ENCODE measurements at places on chromosomes 5 and 9. TPM values are rescaled to one million over a fixed set of nuclear protein-coding genes. Genes with fewer than 3 reads are reported as not detected.

GRCh38 chr5:132110195-132110594 is 36.6 kb downstream of the CSF2 start:
- no peak for DNase-seq

DNA sequence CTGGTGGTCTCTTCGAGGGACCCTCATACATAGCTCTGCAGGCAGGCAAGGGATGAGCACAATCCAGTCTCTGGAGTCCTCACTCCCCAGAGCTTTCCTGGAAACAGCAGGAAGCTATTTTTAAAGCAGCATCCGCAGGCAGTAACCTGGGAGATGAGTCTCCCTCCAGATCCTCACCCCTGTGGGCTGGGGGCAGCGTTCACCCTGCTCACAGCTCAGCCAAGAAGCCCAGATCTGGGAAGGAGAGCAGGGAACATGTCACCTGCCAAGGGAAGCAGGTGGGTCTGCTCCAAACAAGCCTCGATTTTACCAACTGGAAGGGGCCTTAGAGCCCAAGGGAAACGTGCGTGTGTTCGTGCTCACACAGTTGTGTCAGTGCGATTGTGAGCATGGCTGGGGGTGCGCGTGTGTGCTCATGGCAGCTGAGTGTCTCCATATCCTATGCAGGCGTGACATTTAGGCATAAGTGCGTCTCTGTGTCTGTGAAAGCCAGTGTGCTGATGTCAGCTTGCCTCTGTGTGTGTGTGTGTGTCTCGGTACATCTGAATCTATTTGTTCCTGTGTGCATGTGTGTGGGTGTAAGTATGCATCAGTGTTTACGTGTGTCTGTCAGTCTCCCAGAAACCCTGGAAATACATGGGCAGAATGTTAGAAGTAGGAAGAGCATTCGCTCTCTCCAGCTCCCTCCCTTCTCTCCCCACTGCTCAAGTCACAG is 40.6 kb upstream of the CPLX2 start:
- DNase-seq = no peak

DNA sequence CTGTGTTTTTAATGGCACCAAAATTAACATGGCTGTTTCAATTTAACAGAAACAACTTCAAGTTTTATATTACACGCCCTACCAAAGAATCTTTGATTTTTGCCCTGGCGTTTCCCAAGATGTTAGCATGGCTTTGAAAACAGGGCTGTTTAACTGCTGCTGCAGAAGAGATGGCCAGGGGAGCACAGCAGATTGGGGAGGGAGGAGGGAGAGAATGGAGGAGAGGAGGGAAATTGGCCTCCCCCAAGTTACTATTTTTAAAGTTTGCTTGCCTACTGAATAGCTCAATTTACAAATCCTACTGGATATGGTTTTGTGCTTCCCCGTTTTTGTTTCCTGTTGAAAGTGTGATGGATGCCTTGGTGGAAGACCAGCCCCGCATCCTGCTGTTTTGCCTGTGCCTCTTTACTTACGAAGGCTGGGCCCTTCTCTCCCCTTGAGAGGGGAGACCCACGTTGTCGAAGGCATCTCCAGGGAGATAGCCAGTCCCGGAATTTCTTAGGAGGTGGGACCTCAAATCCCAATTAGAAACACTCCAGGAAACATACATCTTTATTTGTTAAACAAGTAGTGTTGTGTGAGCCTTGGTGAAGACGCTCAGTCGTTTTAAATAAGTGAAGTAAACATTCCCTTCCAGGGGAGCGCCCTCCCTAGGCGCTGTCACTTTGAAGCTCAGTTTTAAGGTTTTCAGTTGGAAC is 98.6 kb downstream of the AOPEP start:
- no peak for DNase-seq

DNA sequence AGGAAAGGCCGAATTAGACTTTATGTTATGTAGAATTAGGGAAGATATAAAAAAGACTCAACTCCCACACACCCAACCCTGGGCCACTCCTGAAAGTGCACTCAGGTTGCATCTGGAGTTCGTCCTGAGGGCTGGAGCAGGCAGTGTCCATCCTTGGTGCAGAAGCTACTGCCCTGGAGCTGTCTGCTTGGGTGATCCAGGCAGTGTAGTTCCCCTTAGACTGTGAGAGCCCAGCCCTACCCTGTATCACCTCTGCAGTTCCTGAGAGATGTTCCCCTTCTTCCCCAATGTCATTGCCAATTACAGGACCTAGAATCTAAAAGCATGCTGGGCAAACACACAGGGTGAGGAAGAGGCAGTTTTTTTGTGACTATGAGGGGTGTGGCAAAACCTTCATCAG is 368.3 kb upstream of the ST8SIA4 start:
- no peak for DNase-seq

GRCh38 chr9:4964540-4964939 is 20.5 kb upstream of the JAK2 start:
- no peak for DNase-seq

- no peak for DNase-seq
These were observed 119.4 kb downstream of the PDE8B start for GRCh38 chr5:77329664-77330430.

- DNase-seq = no peak
These were observed 19.6 kb upstream of the ROPN1L start for GRCh38 chr5:10421896-10422691.

- no peak for DNase-seq
These were observed 50.3 kb downstream of the SAR1B start for GRCh38 chr5:134582281-134582680.

DNA sequence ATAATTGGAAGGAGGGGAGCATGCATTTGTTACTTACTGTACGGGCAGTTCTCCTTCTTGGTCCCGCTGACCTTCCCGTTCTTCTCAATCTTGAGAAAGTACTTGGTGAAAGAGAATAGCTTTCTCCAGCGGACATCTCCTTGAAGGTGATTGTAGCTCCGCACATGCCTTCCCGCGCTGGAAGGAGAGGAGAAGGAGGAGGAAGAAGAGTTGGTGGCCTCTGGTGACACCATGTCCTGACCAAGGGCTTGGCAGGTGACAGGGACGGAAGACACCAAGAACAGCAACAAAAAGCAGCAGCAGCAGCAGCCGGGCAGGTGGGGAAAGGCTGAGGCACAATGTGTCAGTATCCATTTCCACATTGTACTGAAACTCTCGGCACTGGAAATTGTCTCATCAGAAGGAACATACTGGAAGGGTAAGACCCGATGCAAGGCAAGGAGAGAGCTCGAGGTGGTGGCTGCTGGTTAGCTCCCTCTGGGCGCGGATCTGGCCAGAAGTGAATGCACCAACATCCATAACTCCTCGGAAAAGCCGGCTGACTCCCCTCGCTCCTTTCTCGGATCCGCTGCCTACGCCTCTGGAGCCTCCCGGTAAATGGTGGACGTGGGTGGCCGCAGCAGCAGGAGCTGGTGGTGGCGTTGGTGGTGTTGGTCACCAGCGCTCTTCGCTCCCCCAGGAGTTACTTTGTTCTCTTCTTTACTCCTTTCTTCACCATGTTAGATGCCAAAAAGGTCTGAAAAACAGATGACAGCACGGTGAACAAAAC is 715 bp downstream of the FGF10 start:
- DNase-seq = peak; percentile 8

GRCh38 chr5:27083449-27084415 is 45.3 kb upstream of the CDH9 start:
- DNase-seq = no peak

DNA sequence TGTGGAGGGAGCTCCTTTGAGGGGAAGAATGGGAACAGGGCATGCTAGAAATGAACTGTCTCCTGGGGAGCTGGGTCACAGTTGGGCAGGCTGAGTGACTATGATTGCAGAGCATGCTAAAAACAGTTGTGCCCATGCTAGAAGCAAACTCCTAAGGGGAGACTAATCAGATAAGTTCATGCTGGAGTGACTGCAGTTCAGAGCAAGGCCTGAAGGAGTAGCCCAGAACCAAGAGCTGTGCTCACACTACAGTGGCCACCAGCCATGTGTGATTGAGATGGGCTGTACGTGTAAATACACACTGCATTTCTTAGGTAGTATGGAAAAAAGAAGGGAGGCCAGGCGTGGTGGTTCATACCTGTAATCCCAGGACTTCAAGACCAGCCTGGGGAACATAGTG is 10.3 kb upstream of the AK1 start:
- no peak for DNase-seq

- DNase-seq = no peak
These were observed 2.9 kb downstream of the UIMC1 start for GRCh38 chr5:177003649-177004048.

DNA sequence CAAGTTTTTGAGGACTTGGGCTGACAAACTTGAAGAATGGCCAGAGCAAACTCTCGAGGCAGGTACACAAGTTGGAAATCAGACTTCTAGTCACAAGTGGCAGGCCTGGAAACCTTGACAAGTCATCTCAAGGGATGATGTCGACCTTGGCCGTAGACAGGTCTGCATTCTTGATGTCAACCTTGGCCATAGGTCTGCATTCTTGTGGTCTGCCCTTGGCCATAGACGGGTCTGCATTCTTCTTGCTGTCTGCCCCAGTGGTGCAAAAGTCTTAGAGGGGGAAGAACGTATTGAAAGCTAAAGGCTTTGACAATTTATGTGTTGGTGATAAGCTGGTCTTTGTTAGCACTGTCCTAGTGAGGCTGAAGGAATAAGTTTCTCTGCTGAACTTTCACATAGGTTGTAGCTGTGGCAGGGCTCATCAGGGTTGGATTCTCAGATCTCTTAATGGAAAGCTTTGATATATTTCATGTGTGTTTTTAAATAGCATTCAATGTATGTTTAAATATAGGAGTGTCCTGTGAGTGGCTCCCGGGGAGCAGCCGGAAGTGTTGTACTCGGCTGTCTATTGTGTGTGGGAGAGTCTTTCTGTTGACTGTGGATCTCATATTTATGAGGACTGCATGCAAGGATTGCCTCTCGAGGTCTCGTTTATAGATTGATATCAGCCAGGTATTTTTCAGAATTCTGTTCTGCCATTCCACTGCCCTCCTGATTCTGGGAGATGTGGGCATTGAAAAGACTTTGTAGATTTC is 27.0 kb downstream of the SUB1 start:
- no peak for DNase-seq

DNA sequence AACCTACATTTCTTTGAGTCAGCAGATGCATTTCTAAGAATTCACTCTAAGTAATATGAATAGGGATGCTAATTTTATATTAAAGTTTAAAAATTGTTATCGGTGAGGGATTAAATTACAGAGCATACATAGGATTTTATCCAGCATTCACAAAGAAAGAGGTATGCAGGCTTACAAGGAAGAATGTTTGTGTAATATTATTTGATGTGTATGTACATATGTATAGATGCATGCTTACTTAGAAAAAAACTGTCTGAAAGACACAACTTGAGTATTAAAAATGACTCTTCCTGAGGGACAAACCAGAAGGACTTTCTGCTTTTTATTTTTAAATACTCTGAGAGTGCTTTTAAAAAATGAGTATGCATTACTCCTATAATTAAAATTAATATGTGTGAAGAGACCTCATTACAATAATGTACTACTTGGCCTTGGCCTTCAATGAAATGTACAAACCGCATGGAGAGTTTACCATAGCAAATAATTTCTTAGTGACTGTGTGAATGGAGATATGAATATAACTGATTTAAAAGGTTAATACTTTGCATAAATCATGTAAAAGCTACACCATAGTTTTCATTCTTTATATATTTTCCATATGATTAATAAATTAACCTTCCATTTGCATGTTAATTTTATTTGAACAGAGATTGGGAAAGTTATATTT is 77.0 kb downstream of the GDA start:
- DNase-seq = no peak

GRCh38 chr9:121656941-121657470 is 5.6 kb downstream of the DAB2IP start:
- no peak for DNase-seq

DNA sequence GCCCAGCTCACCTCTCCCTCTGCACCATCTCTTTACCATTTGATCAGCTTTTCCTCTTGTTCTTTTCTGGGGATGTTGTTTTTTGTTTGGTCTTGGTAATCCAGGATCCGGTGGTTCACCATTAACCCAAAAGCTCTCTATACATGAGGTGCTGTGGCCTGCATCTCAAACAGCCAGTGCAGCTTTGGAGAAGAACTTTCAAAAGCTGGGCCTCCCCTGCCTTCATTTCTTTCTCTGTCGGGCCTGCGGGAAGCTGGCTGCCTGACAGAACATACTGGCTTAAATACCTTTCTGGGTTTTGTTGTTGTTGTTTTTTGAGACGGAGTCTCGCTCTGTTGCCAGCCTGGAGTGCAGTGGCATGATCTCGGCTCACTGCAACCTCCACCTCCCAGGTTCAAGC is 12.1 kb downstream of the PSAT1 start:
- no peak for DNase-seq

GRCh38 chr9:1051584-1052275 is 1.6 kb downstream of the DMRT2 start:
- DNase-seq = no peak

DNA sequence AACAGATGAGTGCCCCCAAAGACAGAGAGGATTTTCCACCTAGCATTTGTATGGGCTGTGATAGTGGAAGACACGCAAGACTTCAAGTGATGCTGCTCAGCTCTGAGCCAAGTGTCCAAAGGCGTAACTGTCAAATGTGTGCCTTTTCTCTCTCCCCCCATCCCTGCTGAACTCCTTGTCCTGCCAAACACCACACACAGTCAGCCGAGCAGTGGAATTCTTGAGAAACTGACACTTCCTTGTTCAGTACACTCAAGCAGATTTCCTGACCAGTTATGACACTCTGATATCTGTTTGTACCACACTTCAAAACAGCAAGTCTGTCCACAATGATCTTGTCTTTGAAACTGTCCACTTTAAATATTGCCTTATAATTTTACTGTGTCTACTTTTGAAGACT is 166.4 kb downstream of the PIK3R1 start:
- DNase-seq = no peak

GRCh38 chr9:37056046-37056920 is 22.2 kb upstream of the PAX5 start:
- DNase-seq = no peak

- no peak for DNase-seq
These were observed 344.1 kb upstream of the RPS23 start for GRCh38 chr5:82622205-82622604.

GRCh38 chr5:165521816-165522610 is 2016.6 kb downstream of the MAT2B start:
- DNase-seq = no peak

The NUTM2F gene
- total RNA-seq = not detected

The PCA3 gene
- not detected for total RNA-seq

The KIF24 gene
- total RNA-seq = 0.42 TPM

The RNF208 gene
- 34.5 TPM for total RNA-seq

The ADAMTS16 gene
- total RNA-seq = 0.14 TPM

The FBXL7 gene
- total RNA-seq = 10.5 TPM

The IFNB1 gene
- total RNA-seq = not detected

The HMMR gene
- total RNA-seq = 0.49 TPM

The EQTN gene
- total RNA-seq = not detected

The SPATA31D4 gene
- total RNA-seq = not detected

The CDC25C gene
- not detected for total RNA-seq

Measured in heart right ventricle (tissue), 16 donors.